GM13977 (cell line): ENCODE measurements at places on chromosomes 6 and 20.

DNA sequence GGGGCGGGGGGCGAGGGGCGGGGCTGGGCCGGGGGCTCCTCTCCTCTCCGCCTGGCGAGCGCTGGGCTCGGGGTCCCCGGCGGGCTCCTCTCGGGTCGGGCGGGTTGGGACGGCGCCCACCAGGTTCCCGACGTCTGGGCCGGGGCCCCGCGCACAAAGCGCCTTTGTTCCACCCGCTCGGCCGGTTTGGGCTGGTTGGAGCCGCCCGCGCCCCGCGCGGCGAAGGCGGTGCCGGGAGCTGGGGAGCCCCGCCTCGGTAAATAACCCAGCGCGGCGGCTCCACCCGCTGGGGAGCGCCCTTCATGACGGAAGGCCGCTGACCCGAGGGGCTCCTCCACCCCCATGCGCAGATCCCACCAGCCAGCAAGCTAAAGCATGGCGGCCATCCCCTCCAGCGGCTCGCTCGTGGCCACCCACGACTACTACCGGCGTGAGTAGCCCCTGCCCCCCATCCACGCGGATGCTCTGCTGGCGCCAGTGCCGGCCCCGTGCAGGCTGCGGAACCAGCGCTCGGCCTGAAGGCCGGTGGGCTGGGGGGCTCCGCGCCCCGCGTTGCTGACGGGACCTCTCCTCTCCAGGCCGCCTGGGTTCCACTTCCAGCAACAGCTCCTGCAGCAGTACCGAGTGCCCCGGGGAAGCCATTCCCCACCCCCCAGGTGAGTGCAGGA lies 503 bp downstream of the PPDPF start:
- peak; percentile 94 for DNase-seq

DNA sequence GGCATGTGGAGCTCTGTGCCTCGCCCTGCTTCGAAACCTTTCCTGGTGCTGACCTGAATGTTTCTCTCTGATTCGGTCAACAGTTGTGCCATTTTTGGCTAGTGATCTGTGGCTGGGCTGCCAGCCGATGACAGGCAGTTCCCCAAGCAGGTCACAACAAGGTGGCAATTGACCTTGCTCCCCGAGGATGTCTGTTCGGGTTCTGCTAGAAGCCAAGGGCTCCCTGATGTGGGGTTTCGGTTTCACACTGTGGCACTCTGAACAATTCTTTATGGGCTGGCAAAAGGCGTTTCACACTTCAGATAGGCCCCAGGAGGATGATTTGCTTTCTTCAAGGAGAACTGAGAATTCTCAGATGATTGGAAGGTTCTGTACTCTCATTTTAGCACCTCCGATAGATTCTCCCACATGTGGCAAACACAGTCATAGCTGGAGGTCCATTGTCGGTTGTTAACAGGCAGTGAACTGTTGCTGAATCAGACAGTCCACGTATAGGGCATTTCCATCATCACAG lies 135.6 kb downstream of the SLC24A3 start:
- DNase-seq = peak; percentile 23

DNA sequence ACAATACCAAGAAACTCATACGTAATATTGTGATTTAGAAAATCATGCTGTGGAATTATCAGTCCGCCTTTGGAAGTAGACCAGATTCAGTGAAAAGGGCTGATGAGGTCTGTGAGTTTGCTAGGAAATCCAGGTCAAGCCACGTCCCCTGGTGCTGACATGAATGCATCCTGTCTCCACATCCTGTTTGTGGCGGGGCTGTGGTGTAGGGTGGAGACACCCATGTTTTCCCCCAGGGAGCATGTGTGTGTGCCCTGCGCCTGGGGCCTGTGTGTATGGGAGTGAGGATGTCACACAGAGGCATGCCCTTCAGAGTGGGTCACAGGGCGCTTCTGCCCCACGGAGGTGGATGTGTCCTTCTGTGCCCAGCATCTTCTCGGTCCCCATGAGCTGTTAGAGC lies 109.1 kb downstream of the SASH1 start:
- DNase-seq = no peak

GRCh38 chr20:44596010-44596409 lies 13.6 kb downstream of the PKIG start:
- no peak for DNase-seq

- no peak for DNase-seq
These were observed 81.3 kb upstream of the SIRPA start for GRCh38 chr20:1813674-1814635.

DNA sequence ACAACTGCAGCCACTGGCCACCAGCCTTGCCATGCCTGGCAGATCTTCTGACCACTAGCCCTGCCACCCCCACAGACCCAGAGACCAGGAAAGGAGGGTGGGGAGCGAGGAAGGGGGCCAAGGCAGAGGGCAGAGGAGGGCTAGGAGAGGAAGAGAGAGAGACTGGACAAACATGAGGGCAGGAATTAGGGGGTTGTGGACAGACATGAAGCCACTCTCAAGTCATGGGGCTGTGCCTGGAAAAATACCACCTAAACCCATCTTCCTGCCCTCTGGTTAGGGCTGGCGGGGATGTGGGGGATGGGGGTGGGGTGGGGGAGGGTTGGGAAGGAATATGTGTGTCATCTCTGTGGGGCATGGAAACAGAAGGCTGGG lies 1.4 kb upstream of the SLC29A1 start:
- no peak for DNase-seq

- DNase-seq = no peak
These were observed 80.5 kb upstream of the QKI start for GRCh38 chr6:163333701-163334663.

DNA sequence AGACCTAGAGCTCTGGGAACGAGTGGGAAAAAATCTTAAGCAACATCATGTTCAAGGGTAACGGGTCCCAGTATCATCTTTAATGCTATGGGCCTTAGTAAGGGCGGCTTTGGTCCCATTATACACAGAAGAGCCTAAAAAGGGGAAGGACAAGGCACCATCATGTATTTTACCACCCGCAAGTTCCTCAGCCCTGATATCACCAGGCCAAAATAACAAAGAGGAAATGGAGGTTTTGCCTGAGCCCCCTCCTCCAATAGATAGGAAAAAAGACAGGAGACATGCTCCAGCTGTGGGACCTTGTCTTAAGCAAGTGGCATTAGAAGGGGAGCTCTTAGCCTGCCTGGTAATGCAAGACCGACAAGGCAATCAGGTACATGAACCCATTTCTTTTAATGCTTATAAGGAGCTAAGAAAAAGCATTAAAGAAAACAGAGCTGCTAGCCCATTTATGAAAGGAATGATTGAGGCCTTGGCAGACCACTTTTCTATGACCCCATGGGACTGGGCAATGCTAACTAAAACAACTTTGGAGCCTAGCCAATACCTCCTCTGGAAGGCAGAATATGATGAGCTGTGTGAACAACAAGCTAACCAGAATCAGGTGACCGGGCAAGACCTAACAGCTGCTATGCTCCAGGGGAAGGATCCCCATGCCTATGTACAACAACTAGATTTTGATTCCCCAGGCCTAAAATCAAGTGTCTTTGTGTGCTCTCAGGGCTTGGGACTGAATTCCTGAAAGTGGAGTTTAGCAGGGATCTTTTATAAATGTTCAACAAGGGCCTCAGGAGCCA lies 23.2 kb downstream of the HLA-DPA1 start:
- DNase-seq = no peak

DNA sequence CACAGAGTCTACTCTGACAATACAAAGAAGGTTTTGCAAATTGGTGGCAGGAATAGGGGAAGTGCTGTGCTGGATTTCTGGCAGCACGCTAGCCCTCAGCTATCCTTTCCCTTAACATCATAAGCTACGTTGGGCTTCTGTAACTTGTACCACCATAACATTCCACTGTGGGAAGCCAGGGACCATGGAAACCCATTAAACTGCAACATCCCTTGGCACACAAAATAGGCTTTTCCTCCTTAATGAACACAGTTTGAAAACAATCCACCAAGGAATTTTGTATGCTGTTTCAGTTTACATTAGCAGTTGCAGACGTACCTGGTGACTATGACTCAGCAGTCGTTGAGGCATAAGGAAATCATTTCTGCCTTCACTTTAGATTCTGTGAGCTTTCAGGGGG lies 203.9 kb upstream of the RAB32 start:
- DNase-seq = no peak

- no peak for DNase-seq
These were observed 19.2 kb upstream of the RIPOR3 start for GRCh38 chr20:50710492-50711063.

GRCh38 chr6:84027340-84028181 lies 6.0 kb upstream of the MRAP2 start:
- DNase-seq = no peak

DNA sequence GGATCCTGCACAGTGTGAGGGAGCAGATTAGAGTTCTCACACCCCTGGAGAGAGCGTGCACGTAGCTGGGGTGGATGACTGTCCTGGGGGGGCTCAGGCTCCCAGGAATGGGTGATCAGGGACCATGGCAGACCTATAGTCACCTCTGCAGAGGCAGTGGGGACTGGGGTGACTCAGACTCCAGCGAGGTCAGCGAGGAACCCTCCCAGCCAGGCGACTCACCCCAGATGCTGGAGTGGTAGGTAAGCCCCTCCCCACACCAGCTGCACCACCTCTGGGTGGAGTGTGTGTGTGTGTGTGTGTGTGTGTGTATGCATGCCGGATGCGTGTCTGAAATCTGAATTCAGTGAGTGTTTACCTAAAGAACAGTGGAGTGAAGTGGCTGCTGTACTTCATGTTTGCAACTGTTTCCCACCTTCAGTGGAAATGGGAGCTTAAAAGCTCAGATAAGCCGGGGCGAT lies 17.4 kb upstream of the GTSF1L start:
- no peak for DNase-seq

- DNase-seq = no peak
These were observed 12.0 kb upstream of the MAPRE1 start for GRCh38 chr20:32807706-32808105.

DNA sequence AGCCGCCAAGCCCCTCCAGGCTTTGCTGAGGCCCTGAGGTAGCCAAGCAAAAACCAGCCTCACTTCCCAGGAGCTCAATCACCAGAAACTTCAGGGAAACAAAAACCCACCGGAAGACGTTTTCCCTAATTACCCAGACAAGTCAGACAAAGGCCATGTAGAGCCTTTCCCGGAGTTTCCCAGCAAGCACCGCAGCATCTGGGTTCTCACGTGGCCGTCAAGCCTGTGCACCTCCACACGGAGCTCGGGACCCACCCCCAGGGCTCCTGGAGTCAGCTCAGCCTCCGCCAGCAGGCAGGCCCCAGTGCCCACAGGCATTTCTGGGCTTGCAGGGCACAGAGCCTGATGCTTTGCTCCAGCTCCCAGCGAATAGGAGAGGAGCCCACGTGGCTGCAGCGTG lies 10.1 kb upstream of the MRGBP start:
- DNase-seq = no peak
